ENCODE measurements at places on chromosomes 2 and 18. TPM values are rescaled to one million over a fixed set of nuclear protein-coding genes. Genes with fewer than 3 reads are reported as not detected.

Gene ABCG5
- total RNA-seq = not detected

DNA sequence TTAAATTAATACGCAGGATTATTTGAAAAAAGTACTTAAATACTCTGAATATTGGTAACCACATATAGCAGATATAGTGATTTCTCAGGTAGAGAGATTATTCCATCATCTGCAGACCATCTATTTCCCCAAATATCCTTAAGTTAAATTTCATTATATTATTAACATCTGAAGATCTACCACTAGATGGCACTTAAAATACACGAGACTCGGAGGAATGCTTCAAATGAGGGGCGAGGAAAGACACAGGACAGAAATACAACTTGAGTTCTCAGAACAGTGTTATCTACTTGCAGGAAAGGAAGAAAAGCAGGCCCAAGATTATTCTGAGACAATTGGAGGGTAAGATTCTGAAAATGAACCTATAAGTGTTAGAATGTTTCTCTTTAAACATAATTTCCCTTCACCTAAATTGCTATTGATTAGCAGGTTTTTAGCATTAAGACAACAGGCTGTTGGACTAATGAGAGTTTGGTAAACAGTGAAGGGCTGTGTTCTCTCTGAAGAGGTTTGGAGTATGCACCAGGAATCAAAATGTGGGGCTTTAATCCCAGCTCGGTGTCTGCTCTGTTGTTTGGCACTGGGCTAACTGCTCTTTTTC is 76.9 kb upstream of the GCFC2 start:
- no peaks in the 10 kb centered on the region for H3K27me3 ChIP-seq
- H3K27ac ChIP-seq = no peak overlapping the region
- H3K4me3 ChIP-seq = no peak overlapping the region
- H3K4me1 ChIP-seq = no peaks in the 10 kb centered on the region

DNA sequence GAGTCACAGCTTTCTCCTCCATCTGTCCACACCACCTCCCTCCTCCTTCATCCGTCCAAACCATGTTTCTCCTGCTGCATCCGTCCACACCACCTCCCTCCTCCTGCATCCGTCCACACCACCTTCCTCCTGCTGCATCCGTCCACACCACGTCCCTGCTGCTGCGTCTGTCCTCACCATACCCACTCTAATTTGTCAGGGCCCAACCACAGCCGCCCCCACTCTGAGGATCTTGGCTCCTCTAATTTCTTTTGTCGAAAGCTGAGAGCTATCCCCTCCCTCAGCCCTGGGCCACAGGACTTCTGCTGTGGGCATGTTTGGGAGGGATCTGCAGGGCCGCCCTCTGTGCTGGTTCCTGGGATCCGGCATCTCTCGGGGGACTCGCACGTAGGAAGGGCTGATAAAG is 67.4 kb downstream of the TPO start:
- H3K27ac ChIP-seq = no peak overlapping the region
- no peaks in the 10 kb centered on the region for H3K4me1 ChIP-seq
- no peaks in the 10 kb centered on the region for H3K36me3 ChIP-seq

DNA sequence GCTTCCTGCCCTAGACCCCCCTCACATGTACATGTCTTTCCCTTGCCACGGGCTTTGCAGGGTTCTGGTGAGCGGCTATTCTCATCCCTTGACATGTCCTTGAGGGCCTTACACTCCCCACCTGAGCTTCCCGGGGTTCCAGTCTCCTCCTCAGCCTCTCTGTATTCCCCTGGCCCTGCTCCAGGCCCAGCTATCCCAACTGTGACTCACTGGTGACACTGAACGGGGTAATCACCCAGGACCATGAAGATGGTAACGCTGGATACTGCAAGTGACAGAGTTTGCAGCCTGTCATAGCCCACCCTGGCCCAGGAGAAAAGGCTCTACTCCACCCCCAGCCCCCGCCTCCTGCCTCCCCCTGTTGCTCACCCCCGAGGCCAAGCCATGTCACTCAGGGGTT is 27.3 kb downstream of the KIF3C start:
- H3K36me3 ChIP-seq = no peaks in the 10 kb centered on the region
- H3K27ac ChIP-seq = no peak overlapping the region
- H3K27me3 ChIP-seq = no peaks in the 10 kb centered on the region
- no peak for DNase-seq
- no peaks in the 10 kb centered on the region for H3K4me1 ChIP-seq

DNA sequence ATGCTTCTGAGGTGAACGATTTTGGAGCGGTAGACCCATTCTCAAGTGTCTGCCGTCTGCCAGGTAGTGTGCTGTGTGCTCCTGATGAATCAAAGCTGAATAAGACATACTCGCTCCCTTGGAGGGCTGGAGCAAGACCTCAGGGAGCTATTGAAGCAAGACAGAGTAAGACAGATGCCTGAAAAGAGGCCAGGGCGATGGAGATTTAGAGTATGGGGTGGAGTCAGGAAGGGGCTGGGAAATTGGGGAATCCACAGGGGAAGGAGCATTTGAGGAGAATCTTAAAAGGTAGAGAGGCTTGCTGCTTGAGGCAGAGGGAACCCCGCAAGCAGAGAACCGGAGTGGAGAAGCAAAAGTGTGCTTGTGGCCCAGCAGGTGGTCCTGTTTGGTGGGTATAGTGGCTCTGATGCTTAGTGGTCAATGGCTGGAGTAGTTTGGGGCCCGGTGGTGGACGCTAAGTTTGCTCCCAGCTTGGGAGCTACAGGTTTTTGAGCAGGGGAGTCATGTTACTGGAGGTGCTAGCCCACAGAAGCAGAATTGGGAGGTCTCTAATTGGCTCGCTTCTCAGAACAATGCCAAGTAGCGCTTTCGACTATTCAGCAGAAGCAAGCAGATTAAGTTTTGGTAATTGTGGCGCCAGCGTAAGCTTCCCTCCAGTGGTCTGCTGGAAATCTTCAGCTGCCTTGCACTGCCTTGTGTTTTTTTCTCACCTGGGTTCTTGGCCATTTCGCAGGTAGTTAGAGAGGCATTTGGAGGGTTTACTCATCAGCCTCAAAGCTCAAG is 2.0 kb downstream of the CNNM4 start:
- H3K27me3 ChIP-seq = no peaks in the 10 kb centered on the region
- H3K27ac ChIP-seq = peak overlapping the region; percentile 8
- peaks cover 53% of the 10 kb centered on the region for H3K4me1 ChIP-seq
- H3K36me3 ChIP-seq = no peaks in the 10 kb centered on the region

GRCh38 chr2:241836292-241836691 is 22.4 kb downstream of the PDCD1 start:
- no peaks in the 10 kb centered on the region for H3K36me3 ChIP-seq
- no peak overlapping the region for H3K27ac ChIP-seq
- no peaks in the 10 kb centered on the region for H3K27me3 ChIP-seq
- DNase-seq = no peak
- H3K4me1 ChIP-seq = no peaks in the 10 kb centered on the region

Gene DPYSL5
- total RNA-seq = not detected

DNA sequence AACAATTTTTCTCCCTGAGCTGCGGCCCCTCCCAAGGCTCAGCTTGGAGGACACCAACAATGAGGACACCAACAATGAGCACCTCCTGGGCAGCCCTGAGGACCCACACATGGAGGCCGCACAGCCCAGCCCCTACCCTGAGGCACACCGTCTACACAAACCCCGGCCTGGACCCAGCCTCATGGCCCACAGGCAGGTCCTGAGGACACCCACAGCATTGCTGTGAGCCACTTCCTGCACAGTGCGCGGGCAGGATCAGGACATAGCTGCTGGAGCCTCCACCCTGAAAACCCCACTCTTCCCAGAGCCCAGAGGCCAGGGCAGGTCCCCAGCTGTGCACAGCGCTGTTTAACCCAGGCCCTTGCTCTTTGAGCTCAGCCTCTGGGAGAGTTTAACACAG is 194.3 kb downstream of the RTP5 start:
- no peak for DNase-seq
- H3K27me3 ChIP-seq = no peaks in the 10 kb centered on the region
- no peak overlapping the region for H3K4me3 ChIP-seq
- H3K27ac ChIP-seq = no peak overlapping the region

- H3K36me3 ChIP-seq = no peaks in the 10 kb centered on the region
- no peaks in the 10 kb centered on the region for H3K4me1 ChIP-seq
- H3K4me3 ChIP-seq = no peak overlapping the region
- H3K27ac ChIP-seq = no peak overlapping the region
- H3K27me3 ChIP-seq = no peaks in the 10 kb centered on the region
Measured at GRCh38 chr2:25105336-25106085, 62.9 kb downstream of the POMC start.

GRCh38 chr2:151029406-151030157 is 232.1 kb downstream of the RBM43 start:
- no peaks in the 10 kb centered on the region for H3K4me1 ChIP-seq
- DNase-seq = no peak
- H3K27ac ChIP-seq = no peak overlapping the region

- no peaks in the 10 kb centered on the region for H3K4me1 ChIP-seq
- H3K27me3 ChIP-seq = no peaks in the 10 kb centered on the region
- DNase-seq = no peak
- H3K27ac ChIP-seq = no peak overlapping the region
- H3K4me3 ChIP-seq = no peak overlapping the region
- H3K36me3 ChIP-seq = no peaks in the 10 kb centered on the region
Measured at GRCh38 chr2:120402067-120402433, 56.1 kb downstream of the INHBB start.

DNA sequence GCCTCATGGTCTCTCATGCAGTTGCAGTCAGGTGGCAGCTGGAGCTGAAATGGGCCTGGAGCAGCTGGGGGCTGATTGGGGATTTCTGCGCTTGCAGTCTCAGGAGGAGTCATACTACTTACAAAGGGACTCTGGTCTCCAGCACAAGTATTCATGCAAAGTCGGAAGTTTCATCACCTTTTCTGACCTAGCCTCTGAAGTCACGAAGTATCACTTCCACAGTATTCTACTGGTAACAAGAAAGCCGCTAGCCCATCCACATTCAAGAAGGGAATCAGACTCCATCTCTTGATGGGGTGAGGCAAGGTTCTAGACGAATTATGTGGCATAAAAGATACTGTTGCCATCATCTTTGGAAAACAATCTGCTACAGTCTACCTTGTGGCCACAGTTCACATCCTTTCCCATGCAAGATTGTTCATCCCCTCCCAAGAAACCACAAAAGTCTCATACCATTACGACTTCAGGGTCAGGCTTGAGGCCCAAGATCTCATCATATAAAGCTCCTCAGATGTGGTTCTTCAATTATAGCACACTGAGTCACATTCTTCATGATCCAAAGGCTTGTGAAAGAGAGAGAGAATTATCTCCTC is 95.3 kb downstream of the SMC6 start:
- no peaks in the 10 kb centered on the region for H3K27me3 ChIP-seq
- H3K4me3 ChIP-seq = no peak overlapping the region
- peaks cover 2% of the 10 kb centered on the region for H3K36me3 ChIP-seq
- no peak for DNase-seq
- no peak overlapping the region for H3K27ac ChIP-seq

GRCh38 chr2:74779587-74780135 is 54.3 kb upstream of the HK2 start:
- H3K27me3 ChIP-seq = no peaks in the 10 kb centered on the region
- H3K4me3 ChIP-seq = no peak overlapping the region
- H3K4me1 ChIP-seq = peaks cover 13% of the 10 kb centered on the region
- no peaks in the 10 kb centered on the region for H3K36me3 ChIP-seq
- no peak overlapping the region for H3K27ac ChIP-seq
- DNase-seq = peak; percentile 83

GRCh38 chr2:28413152-28413898 is 20.7 kb downstream of the FOSL2 start:
- H3K4me3 ChIP-seq = no peak overlapping the region
- no peak overlapping the region for H3K27ac ChIP-seq
- DNase-seq = peak; percentile 58

- H3K4me3 ChIP-seq = no peak overlapping the region
- H3K27ac ChIP-seq = no peak overlapping the region
- DNase-seq = no peak
- no peaks in the 10 kb centered on the region for H3K36me3 ChIP-seq
Measured at GRCh38 chr2:122231296-122231695, 475.8 kb downstream of the TSN start.

- DNase-seq = no peak
- H3K4me3 ChIP-seq = no peak overlapping the region
- H3K27ac ChIP-seq = no peak overlapping the region
- peaks cover 5% of the 10 kb centered on the region for H3K36me3 ChIP-seq
Measured at GRCh38 chr2:63875131-63875527, 33.4 kb downstream of the UGP2 start.

DNA sequence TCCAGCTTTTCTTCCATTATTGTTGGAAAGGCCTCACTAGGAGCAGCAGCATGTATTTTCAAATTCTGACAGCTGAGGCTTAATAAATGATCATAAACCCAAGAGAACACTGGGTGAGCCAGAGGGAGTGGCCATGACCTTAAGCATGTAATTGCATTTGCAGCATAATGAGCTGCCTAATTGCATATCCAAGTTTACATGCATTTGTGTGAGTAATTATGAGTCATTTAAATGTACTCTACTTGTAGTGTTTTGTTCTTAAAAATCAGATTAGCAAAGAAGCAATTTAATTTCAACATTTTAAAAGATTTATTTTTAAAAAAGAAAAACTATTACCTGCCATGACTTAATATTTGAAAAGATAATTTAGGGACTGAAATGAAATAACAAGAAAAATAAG is 74.8 kb downstream of the NOL10 start:
- no peak overlapping the region for H3K4me3 ChIP-seq
- H3K27ac ChIP-seq = no peak overlapping the region
- no peaks in the 10 kb centered on the region for H3K27me3 ChIP-seq
- H3K36me3 ChIP-seq = no peaks in the 10 kb centered on the region

GRCh38 chr2:150020221-150020620 is 432.6 kb upstream of the MMADHC start:
- H3K27ac ChIP-seq = no peak overlapping the region
- no peaks in the 10 kb centered on the region for H3K27me3 ChIP-seq
- H3K4me1 ChIP-seq = no peaks in the 10 kb centered on the region
- DNase-seq = no peak
- H3K36me3 ChIP-seq = no peaks in the 10 kb centered on the region
- no peak overlapping the region for H3K4me3 ChIP-seq

Gene ZNF513
- total RNA-seq = 31.4 TPM

Gene ANTXR1
- 76.4 TPM for total RNA-seq

GRCh38 chr18:470661-471501 is 29.6 kb downstream of the COLEC12 start:
- H3K27ac ChIP-seq = no peak overlapping the region
- no peak for DNase-seq
- no peak overlapping the region for H3K4me3 ChIP-seq
- no peaks in the 10 kb centered on the region for H3K36me3 ChIP-seq
- H3K4me1 ChIP-seq = peaks cover 8% of the 10 kb centered on the region

DNA sequence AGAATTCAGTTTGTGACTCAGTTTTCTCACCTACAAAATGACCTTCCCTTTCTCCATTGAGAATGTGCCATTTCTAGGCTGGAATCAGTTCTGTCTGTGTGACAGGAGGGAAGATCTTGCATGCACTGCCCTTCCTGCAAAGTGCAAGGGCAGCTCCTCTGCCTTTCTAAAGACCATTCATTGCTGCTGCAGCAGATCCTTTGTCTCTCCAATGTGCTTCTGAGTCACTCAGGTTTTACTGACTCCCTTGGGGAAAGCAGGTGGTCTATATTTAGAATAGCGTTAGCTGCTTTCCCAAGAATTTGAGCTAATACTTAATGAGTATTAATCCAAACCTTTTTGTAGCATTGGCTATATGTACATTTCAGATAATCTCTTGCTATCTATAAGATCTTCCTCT is 62.5 kb downstream of the DAW1 start:
- H3K4me1 ChIP-seq = no peaks in the 10 kb centered on the region
- H3K36me3 ChIP-seq = no peaks in the 10 kb centered on the region
- no peak overlapping the region for H3K27ac ChIP-seq
- no peak for DNase-seq
- H3K4me3 ChIP-seq = no peak overlapping the region

Gene SNTG2
- total RNA-seq = 2.4 TPM

- H3K36me3 ChIP-seq = no peaks in the 10 kb centered on the region
- no peak overlapping the region for H3K4me3 ChIP-seq
- DNase-seq = no peak
- no peak overlapping the region for H3K27ac ChIP-seq
- no peaks in the 10 kb centered on the region for H3K27me3 ChIP-seq
- H3K4me1 ChIP-seq = no peaks in the 10 kb centered on the region
Measured at GRCh38 chr2:19250906-19251305, 107.5 kb downstream of the OSR1 start.

Gene ARHGAP15
- total RNA-seq = 12.4 TPM

Measured in upper lobe of left lung (tissue), 6 donors.